Tibial nerve (tissue), 4 donors: ENCODE measurements at places on chromosomes 1 and 21.

DNA sequence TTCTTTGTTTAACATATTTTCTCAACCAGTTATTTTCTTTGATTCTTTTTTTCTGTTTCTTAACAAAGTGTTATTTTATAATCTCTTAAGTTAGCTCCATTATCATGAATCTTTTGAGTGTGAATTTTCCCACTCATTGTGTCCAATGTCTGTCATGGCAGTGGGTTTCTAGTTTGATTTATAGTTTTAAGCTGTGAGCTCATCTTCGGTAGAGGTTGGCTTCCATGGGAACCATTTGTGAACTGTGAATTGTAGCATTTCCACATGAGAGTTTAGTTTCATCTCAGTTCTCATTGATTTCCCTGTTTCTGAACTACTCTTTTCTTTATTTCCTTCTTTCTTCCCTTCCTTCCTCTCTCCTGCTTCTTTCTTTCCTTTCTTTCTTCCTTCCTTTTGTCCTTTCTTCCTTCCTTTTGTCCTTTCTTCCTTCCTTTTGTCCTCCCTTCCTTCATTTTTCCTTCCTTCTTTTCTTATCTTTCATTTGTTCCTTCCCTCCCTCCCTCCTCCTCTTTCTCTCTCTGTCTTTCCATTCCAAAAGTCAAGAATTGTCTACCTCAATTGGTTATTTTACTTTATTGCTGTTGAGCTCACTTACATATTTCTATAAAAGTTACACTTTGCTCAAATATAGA lies 3.0 kb upstream of the CRB1 start:
- no peak for DNase-seq

GRCh38 chr1:232655028-232655745 lies 25.3 kb upstream of the SIPA1L2 start:
- DNase-seq, result no peak

DNA sequence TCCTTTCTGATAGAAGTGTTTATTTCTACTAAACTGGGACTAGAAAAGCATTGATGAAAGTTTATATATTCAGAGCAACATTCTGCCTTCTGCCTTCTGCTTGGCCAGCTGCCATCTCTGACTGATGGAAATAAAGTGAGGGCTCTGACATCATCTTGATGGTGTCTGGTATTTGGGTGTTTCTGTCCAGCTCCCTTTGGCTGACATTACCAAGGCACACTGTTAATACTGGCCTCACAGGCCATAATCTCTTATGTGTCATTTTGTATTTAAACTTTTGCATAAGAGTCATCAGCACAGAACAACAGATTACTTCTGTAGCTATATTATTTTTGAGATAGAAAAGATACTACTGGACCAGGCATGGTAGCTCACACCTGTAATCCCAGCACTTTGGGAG lies 216.9 kb downstream of the RYR2 start:
- no peak for DNase-seq

DNA sequence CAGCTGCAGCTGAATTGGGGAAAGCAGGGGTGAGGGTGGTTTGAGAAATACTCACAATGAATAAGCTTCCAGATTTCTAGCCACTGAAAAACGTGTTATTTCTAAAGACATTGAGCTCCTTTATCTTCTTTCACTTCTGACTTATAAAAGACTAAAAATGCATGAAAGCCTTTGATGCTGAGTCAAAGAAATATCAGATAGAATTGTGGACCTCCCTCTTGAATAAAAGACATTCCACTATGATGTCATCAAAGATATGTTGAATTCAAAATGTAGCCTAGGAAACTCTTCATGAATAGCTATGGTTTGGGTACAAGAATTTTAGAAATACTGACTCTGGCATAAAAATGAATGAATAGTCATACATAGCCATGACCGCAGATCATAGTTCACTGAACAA lies 44.7 kb upstream of the COL24A1 start:
- DNase-seq, result no peak

GRCh38 chr1:245155272-245156040 lies 671 bp downstream of the KIF26B start:
- no peak for DNase-seq
